ENCODE measurements at places on chromosomes 5 and 9.
A peak's percentile ranks its signal among the peaks of the same experiment; 100 is the strongest.

DNA sequence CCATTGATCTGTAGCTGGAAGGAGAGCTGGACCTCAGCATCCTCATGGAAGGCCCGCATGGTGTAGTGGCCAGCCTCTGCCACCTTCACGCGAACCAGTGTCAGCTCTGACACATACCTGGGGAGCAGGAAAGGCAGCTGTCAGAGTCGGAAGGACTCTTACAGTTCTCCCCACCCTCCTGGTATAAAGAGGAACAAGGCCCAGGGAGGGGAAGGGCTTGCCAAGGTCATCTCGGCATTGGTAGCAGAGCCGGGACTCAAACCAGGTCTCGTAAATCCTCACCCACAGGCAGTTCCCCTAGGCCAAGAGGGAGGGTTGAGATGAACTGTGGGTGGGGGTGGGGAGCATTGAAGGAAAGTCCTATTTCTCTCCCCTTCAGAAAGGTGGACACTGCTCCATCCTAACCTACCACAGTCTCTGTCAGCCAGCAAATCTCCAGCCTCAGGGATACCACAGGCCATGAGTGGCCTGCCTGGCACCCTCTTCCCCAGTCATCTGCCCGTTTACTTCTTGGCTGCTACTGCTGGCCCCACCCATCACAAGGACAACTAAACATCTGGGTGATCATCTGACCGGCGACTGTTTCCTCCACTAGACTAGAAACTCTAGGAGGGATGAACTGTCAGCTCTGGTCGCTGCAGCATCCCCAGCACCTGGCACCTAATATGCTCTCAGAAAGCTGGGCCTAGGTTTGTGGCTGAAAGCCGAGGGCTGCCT lies 23.5 kb downstream of the PDGFRB start:
- no peak for DNase-seq

DNA sequence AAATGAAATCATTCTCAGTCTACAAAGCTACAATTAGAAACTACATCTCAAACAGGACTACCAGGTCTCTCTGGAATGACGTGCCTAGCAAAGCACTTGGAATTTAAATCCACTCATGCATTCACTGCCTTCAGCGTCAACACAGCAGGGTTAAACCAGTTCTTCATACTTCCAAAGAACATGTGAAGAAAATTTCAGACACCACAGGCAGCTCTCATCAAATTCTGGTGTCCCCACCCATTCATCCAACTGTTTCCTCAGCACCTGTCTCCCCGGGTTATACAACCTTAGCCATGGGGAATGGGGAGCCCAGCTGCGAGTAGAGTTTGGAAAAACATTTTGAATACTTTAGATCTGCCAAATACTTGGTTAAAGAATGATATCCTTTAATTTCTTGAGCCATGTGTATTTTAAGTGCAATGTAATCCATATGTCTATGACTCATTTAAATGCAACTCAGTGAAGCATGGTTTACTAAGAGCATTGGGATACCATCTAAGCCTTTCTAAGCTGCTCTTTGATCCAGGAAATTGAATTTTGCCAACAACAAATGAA lies 17.5 kb downstream of the ADAM19 start:
- DNase-seq, result no peak

- no peak for DNase-seq
Measured at GRCh38 chr9:114931407-114931806, 1.0 kb upstream of the TNFSF8 start.

- DNase-seq, result no peak
Measured at GRCh38 chr5:25540628-25541027, 895.9 kb upstream of the CDH10 start.

- no peak for DNase-seq
Measured at GRCh38 chr5:84287951-84288350, 96.7 kb downstream of the EDIL3 start.

DNA sequence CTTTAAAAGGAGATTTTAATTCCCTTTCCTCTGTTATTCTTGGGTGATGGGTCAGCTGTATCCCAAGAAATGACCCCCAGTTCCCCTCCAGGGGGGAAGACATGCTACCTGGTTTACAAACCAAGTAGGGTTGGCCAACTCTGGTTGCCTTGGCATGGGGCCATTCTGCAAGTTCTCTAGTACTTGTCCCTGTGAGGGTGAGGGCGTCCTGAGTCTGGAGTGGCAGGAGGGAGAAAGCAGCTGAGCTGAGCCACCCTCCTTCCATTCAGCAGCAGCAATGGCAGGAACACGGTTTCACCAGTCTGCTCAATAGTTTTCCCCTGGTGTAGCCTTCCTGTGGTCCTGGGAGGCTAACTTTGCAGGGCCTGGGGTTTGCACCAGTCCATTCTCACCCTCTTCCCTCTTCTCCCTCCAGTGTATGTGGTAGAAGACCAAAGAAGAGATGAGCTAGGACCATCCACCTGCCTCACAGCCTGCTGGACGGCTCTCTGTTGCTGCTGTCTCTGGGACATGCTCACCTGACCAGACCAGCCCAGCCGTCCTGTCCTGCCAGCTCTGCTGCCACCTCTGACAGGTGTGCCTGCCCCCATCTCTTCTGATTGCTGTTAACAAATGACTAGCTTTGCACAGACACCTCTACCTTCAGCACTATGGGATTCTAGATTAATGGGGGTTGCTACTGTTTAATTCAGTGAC lies 59.9 kb downstream of the PFDN1 start:
- DNase-seq, result no peak

DNA sequence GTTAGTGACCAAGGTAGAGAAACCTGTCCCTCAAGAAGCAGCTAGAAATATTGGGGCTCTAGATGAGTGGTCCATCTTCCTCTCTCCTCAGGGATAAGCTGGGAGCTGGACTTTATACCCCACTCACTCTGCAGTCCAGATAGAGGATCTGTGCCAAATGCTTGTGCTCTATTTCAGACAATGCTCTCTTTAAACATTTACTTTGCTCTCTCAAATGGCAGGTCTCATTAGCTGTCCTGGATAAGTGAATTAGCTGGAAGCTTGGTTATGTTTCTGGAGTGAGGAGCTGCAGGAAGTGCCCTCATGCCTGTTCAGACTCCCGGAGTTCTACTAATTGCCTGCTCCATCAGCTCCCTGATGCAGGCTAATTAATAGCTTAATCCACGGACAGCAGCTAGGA lies 151.1 kb upstream of the CCDC152 start:
- DNase-seq, result no peak

DNA sequence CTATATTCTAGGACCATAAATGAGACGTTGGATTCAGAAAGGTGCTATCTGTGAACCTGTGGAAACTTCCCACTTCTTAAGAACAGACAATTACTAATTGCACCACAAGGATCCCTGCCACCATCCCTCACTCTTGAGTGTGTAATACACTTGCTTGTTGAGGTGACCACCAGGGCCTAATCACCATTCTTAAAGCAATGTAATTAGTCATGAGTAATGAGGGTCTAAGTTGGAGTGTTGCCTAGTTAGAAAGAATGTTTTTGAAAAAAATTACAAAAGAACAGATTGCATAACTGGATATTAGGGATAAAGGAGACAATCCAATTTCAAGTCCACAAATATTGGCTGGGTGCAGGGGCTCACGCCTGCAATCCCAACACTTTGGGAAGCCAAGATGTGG lies 56.9 kb upstream of the TRIO start:
- no peak for DNase-seq

DNA sequence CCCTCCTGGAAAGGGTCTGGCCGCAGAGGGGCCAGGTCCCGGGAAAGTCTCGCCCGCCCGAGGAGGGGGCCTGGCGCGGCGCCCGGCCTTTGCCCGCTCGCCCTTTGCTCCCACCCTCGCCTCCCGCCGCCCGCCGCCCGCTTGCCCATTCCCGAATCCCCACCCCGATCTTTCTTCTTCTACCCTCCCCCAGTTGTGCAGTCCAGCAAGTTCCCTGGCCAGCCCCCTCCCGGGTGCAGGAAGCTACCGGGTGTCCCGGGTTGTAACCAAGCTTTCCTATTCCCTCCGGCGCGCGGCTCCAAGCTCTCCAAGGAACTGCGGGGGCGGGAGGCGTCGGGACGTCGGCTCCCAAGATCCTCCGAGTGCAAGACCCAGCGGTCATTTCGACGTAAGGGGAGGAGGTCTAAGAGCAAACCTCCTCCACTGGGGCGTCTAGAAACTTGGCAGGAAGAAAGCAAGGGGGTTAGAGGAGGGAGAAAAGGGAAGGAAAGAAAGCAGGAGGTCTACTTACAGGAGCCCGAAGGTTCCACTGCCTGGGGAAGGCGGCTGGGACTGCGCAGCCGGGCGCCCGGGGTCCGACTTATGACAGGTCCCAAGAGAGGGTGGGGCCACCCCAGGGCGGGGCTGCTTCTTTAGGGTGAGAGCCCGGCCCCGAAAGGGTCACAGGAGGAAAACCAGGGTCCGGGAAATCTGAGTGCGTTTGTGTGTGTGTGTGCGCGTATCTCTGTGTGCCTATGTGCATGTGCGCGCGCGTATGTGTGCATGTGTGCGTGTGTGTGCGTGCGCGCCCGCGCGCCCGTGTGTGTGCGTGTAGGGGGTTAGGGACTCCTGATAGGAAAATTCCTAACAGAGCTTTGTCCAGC lies at the start of gene PTGR1:
Gene PTGR1 (minus strand): TSS at position 556 of the 863 bp plus-strand sequence. CDS start 2,225 bp downstream, outside the sequence.
- DNase-seq, result no peak

- DNase-seq, result no peak
Measured at GRCh38 chr5:172245703-172246125, 37.9 kb downstream of the UBTD2 start.

DNA sequence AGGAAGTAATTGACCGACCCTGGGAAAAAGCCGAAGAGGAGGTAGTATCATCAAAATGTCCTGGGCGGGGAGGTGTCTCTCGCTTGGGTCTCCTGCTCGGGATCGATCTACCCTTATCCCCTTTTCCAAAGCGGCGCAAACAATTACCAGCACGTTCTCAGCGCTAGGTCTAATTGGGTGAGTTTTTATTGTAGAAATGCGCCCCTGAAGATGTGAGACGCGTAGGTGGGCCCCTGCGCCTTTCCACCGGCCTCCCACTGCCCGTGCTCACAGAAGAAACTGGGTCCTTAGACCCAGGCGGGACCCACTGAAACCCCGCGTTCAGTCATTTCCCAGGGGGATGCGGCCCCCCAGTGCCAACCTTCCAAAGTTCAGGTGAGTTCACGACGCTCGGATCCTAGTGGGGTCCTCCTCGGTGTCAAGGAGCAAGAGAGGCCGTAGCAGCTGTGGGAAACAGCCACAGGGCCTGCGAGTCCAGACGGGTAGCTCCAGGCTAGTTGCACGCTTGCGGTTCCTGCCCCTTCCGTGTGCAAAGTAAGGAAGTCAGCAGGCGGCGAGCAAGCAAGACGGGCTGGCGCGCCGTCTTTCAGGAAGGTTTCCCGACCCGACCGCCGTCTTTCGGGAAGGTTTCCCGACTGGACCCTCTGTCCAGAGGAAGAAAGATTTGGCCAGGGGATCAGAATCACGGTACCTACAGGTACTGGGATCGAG lies 1.5 kb downstream of the SMIM32 start:
- no peak for DNase-seq

DNA sequence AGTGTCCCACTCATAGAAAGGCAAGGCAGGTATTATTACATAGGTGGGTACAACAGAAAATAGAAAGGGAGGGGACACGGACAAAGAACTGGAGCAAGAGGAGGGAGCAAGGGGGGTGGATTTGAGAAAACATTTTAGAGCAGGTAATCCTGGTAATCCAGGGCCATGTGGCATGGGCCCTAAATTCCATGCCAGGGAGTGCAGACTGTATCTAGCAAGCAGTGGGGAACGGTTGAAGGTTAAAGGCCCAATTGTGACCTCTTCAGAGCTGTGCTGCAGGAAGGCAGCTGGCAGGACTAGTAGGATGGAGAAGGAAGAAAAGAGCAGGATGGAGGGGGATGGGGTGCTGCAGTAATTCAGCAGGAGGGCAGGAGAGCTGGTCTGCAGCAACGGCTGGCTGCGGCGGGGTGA lies 75.2 kb downstream of the PDE6A start:
- no peak for DNase-seq

- DNase-seq, result no peak
Measured at GRCh38 chr9:138083873-138084272, 206.3 kb downstream of the CACNA1B start.

GRCh38 chr5:17061973-17062470 lies 125.9 kb upstream of the MYO10 start:
- DNase-seq, result no peak

DNA sequence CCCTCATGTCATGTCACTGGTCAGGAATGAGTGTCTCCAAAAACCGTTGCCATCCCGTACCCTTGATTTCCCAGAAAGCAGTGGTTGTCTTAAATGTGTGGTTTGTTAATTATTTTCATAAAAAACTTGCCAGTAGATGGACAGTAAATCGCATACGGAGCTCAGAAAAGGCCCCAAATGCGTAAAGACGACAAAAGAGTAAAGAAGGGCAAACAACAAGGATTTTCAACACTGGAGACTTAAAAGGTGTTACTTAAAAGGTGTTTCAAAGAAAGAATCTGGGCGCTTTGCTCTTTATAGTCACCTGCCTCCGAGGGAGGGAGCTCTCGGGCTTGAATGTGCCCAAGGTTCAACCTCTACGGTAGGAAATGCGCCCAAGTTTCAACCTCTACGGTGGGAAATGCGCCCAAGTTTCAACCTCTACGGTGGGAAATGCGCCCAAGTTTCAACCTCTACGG lies 734 bp downstream of the KIF27 start:
- peak; percentile 70 for DNase-seq

DNA sequence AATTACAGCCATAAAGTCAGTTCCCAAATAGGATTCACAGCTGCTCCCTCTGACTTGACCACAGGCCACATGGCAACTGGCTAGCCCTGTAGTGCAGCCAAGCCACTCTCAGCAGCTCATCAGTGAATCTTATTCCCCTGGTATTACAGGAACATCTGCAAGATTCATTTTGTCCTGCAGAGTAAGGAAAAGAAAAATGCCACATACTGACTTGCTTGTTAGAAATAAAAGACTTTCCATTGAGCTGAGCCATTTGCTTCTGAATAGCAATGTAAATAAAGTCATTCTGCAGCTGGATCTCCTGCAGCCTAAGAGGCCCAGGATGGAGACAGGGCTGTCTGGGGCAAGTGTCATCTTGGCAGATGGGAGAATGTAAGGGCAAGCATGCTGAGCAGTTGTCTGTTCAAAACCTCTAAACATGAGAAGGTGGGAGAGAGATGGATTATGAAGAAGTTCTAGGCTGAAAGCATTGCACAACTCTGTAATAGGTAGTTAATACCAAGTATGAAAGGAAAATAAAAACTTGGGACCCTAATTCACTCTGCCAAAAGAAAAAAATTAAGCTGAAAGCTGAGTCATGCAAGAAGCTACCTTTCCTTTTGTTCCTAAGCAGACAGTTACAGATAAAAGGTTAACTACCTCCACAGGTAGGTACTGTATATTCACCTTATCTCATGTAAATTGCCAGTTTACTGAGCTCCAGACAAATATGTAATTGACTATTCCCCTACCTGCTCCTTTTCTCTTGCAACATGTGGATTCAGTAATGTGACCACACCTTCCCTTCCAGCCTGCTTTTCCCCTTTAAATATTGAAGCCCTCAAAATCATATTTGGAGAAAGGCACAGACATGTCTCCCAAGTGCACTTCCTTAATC lies 244.4 kb upstream of the RAI14 start:
- DNase-seq, result peak; percentile 45

DNA sequence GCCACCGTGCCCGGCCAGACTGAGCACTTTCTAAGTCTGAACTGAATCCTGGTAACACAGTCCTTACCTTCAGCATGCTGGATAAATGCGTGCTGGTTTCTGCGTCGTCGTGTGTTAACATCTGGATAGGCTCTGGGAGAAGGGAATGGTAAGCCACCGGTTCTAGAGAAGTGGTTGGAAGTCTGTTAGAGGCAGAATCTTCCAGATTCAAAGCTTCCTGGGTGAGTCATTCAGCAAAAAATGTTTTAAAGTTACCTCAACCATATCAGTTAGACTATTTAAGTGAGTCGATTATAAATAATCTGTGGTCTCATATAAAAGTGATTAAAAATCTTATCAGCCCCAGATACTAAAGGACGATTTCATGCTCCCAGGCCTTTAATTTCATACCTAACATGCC lies 256.5 kb upstream of the NFIL3 start:
- DNase-seq, result no peak

GRCh38 chr9:127258606-127259471 lies 5.7 kb upstream of the GARNL3 start:
- DNase-seq, result no peak

Measured in COR-L47 (cell line).